ENCODE measurements at places on chromosomes 3 and 15.
A peak's percentile ranks its signal among the peaks of the same experiment; 100 is the strongest.

DNA sequence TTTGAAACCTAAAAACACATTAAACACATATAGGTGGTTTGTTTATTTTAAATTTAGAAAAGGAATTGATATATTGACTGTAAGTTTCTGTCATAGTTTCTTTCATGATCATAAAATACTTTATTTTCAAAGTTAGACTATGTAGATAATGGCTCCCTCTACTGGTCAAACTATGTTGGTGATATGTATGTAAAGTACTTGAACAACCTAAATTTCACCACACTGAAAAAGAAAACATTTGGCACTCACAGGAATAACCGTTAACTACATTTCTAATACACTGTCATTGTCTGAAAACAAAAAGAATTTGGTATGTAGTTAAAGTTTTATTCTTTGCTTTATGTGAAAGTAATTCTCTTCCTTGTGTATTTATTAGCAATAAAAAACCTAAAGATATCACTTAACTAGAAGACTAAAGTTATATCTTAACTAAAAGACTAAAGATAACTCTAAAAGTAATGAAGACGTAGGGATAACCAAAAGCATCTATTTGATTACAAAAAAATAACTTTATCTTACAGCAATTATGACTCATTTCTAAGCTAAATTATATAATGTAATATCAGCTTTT is 427.5 kb downstream of the VGLL3 start:
- peak; percentile 46 for DNase-seq

- no peak for DNase-seq
Measured at GRCh38 chr15:31526916-31527690, 200.5 kb downstream of the KLF13 start.

DNA sequence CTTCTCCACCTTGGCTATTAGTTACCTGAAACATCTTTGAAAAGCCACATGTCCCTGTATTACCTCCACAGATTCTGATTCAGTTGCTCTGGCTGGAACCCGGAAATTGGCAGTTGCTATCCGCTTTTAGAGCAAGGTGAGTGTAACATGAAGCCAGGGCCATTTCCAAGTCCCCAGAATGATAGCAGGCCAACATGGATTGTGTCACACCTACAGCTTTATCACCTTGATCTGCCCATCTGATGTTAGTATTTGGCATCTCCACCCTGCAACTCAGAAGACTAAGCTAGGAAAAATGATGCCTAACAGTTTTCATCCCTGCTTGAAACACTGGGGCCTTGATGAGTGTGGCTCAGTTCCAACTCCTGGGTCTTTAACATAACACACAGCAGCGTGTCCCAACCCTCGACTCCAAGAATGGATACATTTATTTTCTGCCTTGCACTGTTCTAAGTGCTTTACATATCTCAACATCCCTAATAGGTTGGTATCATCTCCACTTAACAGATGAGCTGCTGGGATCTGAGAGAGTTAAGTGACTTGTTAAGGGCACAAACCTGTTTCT is 21.3 kb upstream of the NUDT16 start:
- no peak for DNase-seq

- no peak for DNase-seq
Measured at GRCh38 chr3:24550588-24550987, 55.9 kb upstream of the THRB start.

DNA sequence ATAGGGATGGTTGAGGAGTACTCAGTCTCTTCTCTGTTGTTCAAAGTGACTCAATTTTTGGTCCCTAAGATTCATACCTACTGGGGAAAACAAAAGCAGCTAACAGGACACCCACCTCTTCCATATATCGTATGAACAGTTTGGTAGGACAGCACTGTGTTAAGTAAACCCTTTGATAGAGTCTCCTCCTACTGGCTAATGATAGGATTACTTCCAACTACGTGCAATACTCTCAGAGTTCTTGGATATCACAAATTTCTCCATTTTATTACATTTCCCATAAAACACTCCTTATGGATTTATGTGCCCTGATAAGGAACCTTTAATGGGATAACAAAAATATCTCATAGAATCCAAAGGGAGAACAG is 200.2 kb upstream of the GOLGA6L4 start:
- no peak for DNase-seq

GRCh38 chr3:168612671-168613070 is 516.9 kb upstream of the GOLIM4 start:
- DNase-seq, result no peak

DNA sequence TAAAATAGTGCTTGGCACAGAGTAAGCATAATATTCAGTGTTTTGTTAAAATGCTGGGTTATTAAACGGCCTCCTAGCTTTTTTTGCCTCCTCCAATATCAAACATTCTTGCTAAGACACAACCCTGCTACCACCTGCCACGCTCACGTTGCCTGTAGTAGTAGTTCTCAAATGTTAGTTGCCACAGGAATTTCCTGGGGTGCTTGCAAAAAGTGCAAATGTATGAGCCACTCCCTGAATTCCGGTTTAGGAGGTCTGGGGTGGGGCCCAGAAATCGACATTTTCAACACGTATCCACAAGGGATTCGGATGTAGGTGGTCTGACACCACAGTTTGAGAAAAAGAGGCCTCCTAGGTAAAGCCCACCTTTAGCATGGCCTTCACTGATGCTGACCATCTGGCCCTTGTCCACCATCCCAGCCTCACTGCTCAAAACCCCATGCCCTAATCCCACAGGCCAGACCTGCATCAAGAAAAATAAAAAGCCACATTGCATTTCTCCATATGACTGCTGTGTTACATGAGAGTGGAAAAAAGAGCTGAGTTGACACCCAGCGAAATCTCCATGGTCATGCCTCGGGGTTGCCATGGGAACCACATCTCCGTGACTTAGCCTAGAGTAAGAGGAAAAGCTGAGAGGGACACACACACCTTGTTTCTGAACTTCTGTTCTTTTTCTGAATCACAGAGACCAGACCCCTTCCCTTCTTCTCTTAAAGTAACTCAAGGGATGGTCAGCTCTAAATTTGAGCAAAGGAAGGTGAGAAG is 116.4 kb upstream of the HES1 start:
- DNase-seq, result no peak

DNA sequence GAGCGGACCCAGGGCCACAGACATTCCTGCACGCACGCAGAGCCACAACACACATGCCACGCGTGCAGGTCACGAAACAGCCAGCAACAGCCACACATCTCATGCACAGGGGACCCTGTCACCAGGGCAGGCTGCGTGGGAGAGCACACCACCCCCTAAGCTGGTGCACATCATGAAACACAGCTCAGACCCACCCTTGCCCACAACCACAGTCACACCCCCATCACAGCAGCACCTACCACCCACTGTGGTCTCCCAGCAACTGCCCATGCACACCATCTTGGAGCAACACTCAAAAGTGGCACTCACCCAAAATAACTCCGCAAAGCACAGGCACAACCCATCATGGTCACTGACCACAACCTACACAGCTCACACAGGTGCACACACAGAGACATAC is 75.7 kb downstream of the OCA2 start:
- DNase-seq, result no peak

DNA sequence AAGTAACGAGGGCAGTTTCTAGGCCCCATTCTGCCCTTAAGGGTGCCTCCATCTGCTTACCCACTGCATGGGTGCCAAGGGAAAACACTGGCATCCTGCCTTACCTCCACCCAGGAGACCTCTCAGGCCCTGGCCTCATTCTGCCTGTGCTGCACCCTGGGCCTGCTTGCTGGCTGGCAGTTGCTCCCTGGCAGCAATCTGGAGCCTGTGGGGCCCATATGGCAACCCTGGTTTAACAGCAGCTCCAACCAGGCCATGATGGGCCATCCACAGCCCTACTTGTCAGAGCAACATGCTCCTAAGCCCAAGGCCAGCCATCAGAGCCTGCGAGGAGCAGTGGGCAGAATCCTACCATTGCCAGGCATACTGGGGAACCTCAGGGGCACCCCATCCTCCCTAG is 3.7 kb downstream of the C3orf18 start:
- no peak for DNase-seq

DNA sequence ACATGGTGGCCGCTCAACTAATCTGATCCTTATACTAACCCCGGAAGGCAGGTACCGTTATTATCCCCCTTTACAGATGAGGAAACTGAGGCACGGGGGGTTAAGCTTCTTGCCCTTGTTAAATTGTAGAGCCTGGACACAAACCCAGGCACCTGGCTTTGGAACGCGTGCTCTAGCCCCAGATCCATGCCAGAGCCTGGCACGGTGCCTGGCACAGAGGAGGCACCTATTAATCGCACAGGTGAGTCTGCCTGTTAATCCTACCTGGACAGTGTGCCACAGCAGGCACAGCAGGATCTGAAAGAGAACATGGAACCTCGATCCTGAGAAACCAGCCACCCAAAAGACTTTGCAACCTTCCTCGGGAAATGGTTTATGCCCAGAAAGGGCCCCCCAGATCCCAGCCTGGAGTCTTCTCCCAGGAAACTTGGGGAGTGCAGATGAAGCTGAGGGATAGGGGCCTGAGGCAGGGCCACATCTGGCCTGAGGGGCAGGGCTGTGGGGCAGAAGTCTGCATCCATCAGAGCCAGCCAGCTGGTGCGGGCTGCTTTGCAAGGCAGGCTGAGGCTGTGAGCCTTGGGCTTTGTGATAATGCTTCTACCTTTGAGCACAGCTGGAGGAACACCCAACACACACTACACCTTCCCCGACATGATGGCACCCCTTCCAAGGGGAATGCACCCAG is 55.3 kb upstream of the SLC6A1 start:
- no peak for DNase-seq

GRCh38 chr15:67072958-67073357 is 7.6 kb downstream of the SMAD3 start:
- no peak for DNase-seq

- no peak for DNase-seq
Measured at GRCh38 chr3:28042095-28042635, 199.3 kb upstream of the CMC1 start.

- DNase-seq, result no peak
Measured at GRCh38 chr3:50936389-50936788, 261.7 kb downstream of the DOCK3 start.

DNA sequence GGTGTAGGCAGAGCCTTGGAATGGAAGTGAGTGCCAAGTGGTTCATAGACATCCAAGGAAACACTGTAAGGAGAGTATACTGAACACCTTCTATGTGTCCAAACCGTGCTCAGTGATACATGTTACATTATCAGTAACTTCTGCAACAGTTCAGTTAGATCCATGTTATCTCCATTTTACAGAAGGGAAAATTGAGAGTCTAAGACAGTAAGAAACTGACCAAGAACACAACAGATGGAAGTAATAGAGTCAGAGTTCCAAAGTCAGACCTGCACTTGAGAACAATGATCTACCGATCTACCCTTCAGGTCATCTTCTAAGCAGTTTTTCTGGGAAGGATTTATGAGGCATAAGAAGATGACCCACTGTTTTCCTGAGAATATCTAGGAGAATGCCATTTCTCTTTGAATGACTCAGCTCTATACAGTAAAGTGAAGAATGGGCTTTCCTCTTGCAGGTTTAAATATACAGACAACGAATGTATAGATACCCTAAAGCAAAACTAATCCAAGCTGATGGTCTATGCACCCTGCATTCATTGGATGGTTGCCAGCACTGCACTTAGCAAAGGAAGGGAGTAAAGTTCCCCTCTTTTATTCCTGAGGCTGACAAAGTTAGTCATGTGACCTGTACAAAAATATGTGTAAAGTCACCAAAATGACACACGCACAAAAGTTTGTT is 604.1 kb upstream of the MDFIC2 start:
- no peak for DNase-seq

- DNase-seq, result no peak
Measured at GRCh38 chr3:157279237-157279636, 119.3 kb upstream of the CCNL1 start.

DNA sequence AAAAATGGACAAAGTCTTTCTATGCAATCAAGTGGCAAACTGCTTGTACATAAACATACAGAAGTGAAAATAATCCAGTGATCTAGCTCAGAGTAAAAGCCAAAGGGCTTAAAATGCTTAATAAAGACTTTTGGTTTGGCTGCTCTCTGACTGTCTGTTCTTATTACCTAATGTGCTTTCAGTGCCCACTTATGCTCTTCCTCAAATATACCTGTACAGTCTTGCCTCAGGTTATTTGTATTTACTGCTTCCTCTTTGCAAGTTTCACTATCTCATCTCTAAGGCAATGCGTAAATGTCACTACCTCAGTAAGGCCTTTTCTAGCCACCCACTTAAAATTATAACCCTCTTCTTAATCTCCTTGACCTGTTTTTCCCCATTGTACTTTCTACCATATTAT is 171.8 kb downstream of the EPHA6 start:
- DNase-seq, result no peak

DNA sequence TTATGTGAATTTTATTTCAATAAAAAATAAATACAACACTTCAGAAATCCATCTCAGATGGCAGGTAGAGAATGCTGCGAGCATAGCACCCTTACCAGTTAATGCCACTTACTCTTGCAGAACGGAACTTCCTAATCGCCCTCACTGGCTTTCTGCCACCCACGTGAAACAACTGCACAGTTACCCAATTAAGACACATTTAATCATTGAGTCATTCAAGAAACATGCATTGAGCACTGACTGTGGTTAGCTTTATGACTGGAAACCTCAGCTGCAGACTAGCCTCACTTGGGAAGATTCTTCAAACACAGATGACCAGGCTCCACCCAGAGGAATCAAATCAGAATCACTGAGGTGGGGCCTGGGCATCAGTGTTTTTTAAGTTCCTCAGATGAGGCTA is 5.6 kb upstream of the MFGE8 start:
- DNase-seq, result peak; percentile 81

DNA sequence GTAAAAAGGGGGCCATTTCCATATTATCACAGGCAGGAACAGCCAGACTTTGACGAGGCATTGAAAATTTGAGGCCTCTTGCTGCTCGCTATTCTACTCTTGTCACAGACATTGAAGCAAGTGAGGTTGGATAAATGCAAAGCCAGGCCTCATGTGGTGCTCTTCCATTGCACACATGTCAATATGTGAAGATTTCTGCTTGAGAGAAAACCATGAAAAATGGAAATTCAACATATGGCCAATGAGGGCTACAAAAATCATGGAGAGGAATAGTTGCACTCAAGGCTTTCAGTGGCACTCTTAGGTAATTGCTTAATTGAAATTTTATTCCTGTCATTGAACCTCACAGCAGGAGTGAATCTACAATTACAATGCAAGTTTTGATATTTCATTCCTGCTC is 185.6 kb upstream of the MBNL1 start:
- DNase-seq, result no peak

DNA sequence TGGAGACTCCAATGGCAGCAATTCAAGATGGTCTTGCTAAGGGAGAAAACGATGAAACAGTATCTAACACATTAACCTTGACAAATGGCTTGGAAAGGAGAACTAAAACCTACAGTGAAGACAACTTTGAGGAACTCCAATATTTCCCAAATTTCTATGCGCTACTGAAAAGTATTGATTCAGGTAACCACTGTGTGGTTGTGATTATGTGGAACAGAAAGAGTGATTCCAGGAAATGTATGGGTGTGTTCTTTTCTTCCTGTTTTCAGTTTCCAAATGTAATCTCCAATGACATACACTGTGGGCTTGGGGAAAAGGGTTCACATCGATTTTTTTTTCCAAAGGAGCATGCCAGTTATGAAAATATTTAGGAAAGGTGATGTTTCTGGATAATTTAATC is 10.9 kb downstream of the SCG3 start:
- no peak for DNase-seq

- DNase-seq, result no peak
Measured at GRCh38 chr3:144763878-144764454, 792.3 kb downstream of the DIPK2A start.

Data from amniotic stem cell (primary cell).